PC-9 (cell line): ENCODE measurements at places on chromosomes 6 and 20. TPM values are rescaled to one million over a fixed set of nuclear protein-coding genes. Genes with fewer than 3 reads are reported as not detected.

GRCh38 chr6:111527367-111527766 is 44.3 kb upstream of the REV3L start:
- DNase-seq = no peak

- no peak for DNase-seq
These were observed 27.6 kb downstream of the BANF2 start for GRCh38 chr20:17727351-17727750.

TP53TG5 gene
- 0.23 TPM in 1 of 2 replicates, not detected in the other for total RNA-seq

DEFB132 gene
- total RNA-seq = not detected in 2 replicates

FLOT1 gene
- 225 and 234 TPM in 2 replicates for total RNA-seq
